ENCODE measurements at places on chromosomes 2 and 18. TPM values are rescaled to one million over a fixed set of nuclear protein-coding genes. Genes with fewer than 3 reads are reported as not detected.
A peak's percentile ranks its signal among the peaks of the same experiment; 100 is the strongest.

GRCh38 chr2:43391878-43392215, 165.4 kb upstream of the ZFP36L2 start:
- no peak for DNase-seq

- DNase-seq: no peak
Observed at GRCh38 chr18:33839452-33840211, 261.6 kb downstream of the ASXL3 start.

- DNase-seq: no peak
Observed at GRCh38 chr2:239383759-239384156, 17.1 kb downstream of the HDAC4 start.

- DNase-seq: no peak
Observed at GRCh38 chr2:96108151-96108540, 8.2 kb downstream of the ADRA2B start.

GRCh38 chr2:56754066-56754615, 570.4 kb downstream of the CCDC85A start:
- DNase-seq: no peak

DNA sequence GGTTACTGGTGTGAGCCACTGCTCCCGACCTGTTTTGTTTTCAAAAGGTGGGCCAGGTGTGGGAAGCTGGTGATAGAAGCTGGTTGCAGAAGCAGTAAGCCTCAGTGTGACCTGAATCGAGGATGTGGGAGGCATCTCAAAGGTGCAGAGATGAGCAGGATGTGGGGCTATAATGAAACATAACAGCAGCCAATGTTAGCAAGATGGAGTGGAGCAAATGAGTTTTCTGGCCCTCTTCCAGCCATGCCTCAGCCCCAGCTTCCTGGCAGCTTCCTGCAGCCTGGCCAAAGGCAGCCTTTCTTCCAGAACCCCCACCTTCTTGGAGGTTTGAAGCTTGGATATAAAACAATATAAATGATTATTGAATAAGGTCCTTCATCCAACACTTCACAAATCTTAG, 184.8 kb downstream of the NCK2 start:
- DNase-seq: no peak

DNA sequence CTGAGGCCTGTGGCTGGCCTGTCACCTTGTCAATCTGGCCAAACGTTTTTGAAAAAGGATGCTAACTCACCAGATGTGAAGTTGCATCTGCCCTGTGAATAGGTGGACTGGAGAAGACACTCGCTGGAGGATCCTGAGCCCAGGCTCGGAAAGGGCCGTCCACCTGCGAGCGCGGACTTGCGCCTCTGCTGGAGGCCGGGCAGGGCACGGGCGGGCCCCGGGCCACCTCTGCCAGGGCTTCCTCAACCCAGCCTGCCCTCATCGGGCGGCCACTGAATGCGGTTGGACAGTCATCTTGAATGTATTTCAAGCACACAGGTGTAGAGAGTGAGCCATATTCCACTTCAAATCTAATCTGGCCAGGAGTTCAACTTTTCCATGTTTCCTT, 83.9 kb downstream of the FAM210A start:
- no peak for DNase-seq

DNA sequence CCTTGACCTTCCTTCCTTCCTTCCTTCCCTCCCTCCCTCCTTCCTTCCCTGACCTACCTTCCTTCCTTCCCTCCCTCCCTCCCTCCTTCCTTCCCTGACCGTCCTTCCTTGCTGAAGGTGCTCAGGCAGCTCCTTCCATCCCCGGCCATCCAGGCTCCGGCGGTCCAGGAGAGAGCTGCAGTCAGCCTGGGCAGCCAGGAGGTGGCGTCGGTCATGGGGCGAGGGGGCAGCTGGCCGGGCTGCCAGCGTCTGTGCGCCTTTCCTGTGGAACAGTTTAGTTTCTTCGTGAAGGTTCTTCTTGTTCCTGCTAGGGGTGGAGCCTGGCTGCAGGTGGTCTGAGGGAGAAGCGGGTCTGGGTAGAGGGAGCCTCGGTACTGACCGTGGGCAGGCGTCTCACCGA, 15.7 kb downstream of the GPR35 start:
- DNase-seq: peak; percentile 82

- peak; percentile 10 for DNase-seq
Observed at GRCh38 chr18:79523206-79523735, 127.5 kb downstream of the NFATC1 start.

- DNase-seq: no peak
Observed at GRCh38 chr2:57796527-57796926, 250.1 kb upstream of the VRK2 start.

- no peak for DNase-seq
Observed at GRCh38 chr2:112793449-112793978, 9.2 kb upstream of the IL1A start.

- DNase-seq: no peak
Observed at GRCh38 chr2:196260546-196260945, 89.2 kb upstream of the STK17B start.

- DNase-seq: no peak
Observed at GRCh38 chr2:153495725-153496124, 17.2 kb upstream of the RPRM start.

GRCh38 chr2:11017921-11018320, 106.2 kb downstream of the KCNF1 start:
- DNase-seq: no peak

- no peak for DNase-seq
Observed at GRCh38 chr2:12488352-12489318, 228.1 kb upstream of the TRIB2 start.

DNA sequence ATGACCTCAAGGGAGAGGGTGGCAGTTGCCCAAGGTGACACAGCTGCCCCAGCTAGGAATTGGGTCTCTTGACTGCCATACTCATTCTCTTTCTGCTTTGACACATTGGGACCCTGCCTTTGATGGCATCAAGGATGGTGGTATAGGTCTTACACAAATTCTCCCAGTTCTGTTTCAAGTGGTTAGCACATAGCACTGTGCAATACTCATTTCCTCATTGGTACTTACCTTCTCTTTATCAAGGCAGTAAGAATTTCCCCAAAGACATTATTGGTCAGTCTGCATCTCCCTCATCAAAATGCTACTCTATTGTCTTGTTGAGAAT, 35.9 kb upstream of the CCDC93 start:
- DNase-seq: no peak

GRCh38 chr2:239252801-239253200, 148.0 kb downstream of the HDAC4 start:
- DNase-seq: no peak

DNA sequence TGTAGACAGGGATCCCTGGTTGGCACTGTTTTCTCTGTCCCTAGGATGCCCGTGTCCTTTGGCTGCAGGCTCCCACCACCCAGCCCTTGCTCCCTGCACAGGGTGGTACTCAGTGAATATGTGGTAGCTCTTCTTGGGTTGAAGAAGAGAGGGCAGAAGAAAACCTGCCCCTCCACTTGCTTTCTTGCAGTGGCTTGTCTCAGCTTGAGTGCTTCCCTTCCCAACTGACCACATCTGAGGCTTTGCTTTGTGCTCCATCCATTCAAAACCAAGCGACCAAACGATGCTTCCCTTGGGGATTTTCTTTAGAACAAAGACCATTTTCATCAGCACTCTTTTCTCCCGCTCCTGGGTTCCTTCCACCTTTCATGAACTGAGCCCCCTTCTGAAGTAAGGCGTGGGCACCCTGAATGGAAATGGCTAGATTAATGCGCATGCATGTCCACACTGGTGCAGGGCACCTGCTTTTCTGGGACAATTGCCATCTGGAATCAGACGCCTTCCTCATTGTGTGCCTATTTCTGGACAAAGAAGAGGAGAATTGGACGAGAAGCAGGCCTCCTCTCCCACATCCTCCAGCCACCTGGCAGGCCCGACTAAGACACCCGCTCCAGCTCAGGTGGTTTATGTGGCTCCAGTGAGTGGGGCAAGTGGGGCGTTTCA, 59.1 kb downstream of the ARL4C start:
- DNase-seq: no peak

DNA sequence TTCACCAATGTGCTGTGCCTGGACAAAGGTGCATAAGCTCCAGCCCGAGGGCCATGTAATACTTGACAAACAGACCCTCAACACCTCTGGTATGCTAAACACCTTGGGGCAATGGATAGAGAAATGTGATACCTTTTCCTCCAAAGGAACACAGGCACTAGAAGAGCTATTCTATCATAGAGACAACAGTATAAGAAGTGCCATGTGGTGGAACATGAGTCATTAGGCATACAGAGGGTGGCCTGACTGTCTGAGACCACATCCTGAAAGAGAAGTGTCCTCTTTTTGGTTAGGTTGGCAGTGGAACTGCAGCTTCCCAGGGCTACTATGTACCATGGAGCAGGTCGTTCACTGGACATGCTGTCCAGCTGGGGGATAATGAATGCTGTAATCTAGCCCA, 153.9 kb downstream of the INSIG2 start:
- no peak for DNase-seq

DNA sequence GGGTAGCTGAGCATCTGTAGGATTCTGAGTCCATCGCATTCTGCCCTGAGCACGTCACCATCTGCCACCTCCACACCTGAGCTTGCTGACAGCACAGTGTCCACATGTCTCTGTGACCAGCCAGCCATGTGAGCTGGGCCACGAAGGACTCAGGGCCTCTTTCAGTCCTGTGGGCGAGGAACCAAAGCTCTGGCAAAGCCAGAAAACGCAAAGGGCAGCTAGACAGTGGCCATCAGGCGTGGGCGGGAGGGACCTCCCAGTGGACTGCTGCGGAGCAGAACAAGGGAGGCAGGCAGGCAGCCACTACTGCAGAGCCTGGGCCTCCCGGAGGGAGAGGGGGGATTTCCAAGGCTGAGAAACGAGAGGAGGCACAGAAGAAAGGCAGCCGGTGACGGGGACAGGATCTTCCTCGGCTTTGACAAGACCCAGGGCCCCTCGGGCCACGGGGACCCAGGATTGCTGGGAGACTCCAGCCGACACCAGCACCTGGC, 274.6 kb upstream of the SALL3 start:
- no peak for DNase-seq

- no peak for DNase-seq
Observed at GRCh38 chr2:66387016-66387753, 47.7 kb upstream of the MEIS1 start.

DNA sequence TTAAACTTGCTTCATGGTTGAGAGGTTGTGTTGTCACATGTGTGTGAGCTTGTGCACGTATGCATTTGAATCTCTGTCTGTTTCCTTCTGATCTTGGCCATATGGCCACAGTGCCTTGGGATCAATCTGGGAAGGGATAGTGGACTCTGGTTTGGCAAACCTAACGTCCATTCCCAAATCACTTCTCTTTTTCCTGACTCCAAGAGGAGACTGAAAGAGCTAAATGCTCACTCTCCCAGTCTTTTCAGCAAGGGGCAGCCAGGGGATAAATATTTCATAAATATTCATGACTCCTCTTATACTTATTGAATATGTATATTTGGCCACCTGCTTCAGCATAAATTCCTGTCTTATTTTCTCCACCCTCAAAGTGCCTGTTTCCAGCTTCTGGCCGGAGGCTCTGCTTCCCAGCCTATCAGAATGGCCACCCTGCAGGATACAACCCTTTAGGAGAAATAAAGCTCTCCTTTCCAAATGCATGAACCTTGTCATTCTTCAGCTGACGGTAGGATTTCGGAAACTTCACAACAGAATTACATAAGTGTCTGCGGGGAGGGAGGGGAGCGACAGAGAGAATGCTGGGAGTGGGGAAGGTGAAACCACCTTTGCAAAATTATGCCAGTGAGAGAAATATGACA, 112.2 kb upstream of the COPS8 start:
- DNase-seq: peak; percentile 5

DNA sequence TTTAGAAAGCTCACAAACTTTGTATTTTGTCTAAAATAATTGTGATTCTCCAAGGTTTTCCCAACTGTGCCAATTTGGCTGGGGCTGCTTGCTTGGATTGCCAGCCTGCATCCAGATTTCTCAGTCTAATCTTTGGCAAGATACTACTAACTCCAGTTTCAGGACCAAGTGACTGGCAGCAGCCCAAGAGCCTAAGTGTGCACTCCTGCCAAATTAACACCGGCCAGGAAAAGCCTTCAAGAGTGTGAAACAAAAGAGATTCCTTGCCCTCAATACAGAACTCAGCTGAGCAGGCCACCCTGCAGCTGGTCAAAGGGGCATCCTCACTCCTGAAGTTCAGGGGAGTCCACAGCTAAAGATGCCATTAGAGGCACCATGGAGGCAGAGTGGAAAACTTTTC, 589.0 kb upstream of the ACVR2A start:
- no peak for DNase-seq

- no peak for DNase-seq
Observed at GRCh38 chr2:234949762-234950434, 1.9 kb upstream of the SH3BP4 start.

- DNase-seq: no peak
Observed at GRCh38 chr2:44553456-44553855, 191.7 kb downstream of the CAMKMT start.

- DNase-seq: no peak
Observed at GRCh38 chr2:235300368-235301201, 193.3 kb upstream of the AGAP1 start.

DNA sequence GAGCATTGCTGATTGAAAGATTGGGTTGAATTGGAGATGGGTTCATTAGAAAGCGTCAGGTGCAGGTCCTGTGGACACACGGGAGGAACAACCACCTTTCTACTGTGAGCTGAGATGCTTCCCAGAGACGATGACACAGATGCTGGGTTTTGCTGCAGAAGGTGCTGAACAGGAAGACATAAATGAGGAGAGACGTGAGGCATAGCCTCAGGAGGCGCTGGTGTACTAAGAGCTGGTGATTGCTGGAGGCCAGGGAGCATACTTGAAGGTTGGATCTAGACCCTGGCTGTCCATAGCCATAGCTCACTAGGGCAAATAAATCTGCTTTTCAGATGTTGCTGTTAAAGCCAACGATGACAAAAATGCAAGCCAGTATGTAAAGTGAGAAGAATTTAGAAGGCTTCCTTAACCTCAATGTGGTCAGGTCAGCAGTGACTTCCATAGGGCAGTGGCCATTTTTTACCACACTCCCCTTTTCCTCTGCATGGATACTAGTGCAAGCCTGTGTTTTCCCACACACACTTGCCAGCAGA, 153.7 kb downstream of the SOX11 start:
- DNase-seq: peak; percentile 36

DNA sequence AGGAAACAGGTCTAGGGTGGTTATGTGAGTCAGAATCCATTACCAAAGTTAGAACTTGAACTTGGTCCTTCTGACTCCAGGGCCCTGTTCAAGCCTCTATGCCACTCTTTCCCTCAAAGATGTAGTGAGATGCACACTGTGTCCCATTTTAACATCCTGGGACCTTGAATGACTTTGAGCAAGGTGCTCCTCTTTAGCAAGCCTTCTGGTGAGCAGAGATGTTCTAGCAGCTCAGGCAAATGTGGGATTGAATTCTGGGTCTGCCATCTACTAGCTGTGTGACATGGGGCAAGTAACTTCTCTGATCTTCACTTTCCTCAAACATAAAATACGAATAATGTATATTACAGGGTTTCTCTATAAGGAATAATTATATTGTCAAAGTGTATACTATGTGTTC, 294.0 kb upstream of the CXCR4 start:
- DNase-seq: no peak

- no peak for DNase-seq
Observed at GRCh38 chr2:227657199-227657845, 9.3 kb upstream of the SCYGR5 start.

The RAD51AP2 gene
- total RNA-seq: not detected

The REG3A gene
- not detected for total RNA-seq

The PSMA8 gene
- total RNA-seq: not detected

The AP1S3 gene
- total RNA-seq: 11.0 TPM

The INPP4A gene
- total RNA-seq: 55.3 TPM

The HRH4 gene
- not detected for total RNA-seq

The EML6 gene
- total RNA-seq: 0.64 TPM

The SULT1C4 gene
- total RNA-seq: 0.96 TPM

The ADNP2 gene
- 56.5 TPM for total RNA-seq

The CD28 gene
- not detected for total RNA-seq

The CHRND gene
- total RNA-seq: not detected

The TMEM182 gene
- 3.6 TPM for total RNA-seq
